ENCODE measurements at places on chromosomes 6 and 20.

- no peak for DNase-seq
Measured at GRCh38 chr6:48928937-48929336, 534.1 kb downstream of the MMUT start.

GRCh38 chr6:27668442-27669294 lies 195.8 kb upstream of the ZNF184 start:
- DNase-seq, result no peak

DNA sequence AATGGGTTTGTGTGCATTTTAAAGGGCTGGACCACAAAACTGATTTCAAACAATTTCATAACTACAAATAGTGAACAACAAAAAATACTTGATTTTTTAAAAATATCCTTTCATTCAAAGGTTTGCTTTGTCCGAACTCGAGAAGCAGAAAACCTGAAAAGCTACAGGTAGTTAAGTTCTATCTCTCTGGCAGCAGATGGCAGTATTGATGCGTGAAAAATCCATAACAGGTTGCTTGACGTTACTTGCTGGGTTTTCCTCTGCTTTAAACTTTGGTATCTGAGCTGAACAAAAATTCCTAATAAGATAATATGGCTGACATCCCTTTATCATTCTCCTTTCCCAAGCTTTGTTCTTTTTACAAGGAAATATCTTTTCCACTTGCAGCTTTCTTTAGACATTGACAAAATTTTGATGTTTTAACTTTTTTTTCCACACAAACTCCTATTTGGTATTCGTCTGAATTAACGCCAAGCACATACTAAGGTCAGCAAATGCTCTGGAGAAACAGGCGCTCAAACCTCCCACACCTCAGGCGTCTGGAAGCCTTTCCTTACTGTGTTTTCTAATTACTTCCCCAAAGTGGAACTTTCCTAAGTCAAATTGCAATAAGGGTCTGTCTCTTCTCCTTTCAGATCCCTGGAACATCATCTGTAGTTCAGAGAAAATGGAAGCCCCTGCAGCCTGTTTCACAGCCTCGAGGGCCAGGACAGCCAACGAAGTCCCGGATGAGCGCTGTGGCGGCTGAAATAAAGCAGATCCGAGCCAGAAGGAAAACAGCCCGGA lies 50.3 kb upstream of the GFRAL start:
- DNase-seq, result peak; percentile 19

DNA sequence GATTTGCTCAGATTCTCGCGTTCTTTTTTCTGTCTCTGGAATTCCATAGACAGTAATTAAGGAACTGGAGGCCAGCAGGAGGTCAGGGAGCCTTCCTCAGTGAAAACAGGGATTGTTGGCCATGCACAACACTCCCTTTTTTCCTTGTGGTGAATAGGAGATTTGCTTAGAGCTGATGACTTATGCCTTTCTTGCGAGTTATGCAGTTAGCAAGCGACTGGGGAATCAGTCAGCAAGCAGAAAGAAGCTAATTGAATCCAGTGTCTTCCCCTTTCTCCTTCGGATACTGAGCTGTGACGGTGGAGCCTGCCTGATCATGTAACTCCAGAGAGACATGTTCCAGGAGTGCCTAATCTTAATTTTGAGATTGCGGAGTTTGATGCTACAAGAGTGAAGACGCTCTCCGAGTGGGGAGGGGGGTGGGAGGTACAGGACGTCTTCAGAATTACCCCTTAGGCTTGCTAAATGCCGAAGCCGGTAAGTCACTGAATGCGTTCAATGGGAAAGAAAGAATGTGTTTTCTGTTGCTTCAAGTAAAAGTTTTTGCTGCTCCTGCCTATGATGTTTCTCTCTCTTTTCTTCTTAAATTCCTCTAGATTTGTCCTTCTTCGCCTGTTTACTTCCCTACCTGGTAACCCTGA lies 165.9 kb downstream of the SASH1 start:
- DNase-seq, result peak; percentile 58

DNA sequence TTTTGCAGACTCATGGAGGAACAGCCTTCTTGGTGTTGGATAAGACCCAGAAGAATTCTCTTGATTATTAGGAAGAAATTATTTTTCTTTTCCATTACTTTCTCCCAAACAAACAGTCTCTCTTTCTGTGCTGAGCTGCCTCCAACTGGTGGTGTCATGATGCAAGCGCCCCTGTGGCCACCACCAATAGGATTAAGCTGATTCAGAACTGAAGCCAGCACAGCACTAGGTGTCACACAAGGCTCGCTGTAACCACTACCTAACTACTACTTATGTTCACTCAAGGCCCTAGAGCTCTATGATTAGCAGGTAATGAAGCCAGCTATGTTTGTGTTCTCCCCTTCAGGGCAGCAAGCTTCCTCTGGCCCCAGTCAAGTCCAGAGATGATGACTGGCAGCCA lies 123.4 kb downstream of the HTR1B start:
- no peak for DNase-seq

GRCh38 chr6:155695495-155695894 lies 239.9 kb upstream of the NOX3 start:
- DNase-seq, result no peak

- DNase-seq, result no peak
Measured at GRCh38 chr6:150639823-150640331, 40.2 kb downstream of the PLEKHG1 start.

GRCh38 chr20:62428002-62428372 lies 648 bp upstream of the RBBP8NL start:
- DNase-seq, result no peak
